ENCODE measurements at places on chromosomes 3 and 15. TPM values are rescaled to one million over a fixed set of nuclear protein-coding genes. Genes with fewer than 3 reads are reported as not detected.

Gene CFAP91
- polyA plus RNA-seq = not detected

Gene FSIP1
- polyA plus RNA-seq = 0.21 TPM

Gene SLC6A1
- not detected for polyA plus RNA-seq

- no peak for DNase-seq
These were observed 1.9 kb downstream of the UQCRC1 start for GRCh38 chr3:48607519-48607918.

DNA sequence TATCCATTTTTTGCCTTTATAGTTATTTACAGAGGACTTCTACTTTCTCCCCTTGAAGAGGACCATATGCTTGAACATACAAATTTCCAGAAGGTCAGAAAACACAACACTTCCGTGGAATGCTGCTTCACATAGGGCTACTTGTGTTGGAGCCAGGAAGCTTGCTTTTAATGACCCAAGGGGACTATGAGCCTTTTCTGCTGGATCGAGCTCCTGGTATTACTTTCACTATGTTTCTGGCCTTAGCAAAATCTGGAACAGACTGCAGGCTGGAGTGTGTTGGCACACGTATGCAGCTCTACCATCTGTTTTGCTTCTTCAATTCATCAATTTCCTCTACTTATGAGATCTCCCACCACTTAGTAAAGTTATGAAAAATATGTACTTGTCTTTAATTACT is 69.3 kb upstream of the CBLB start:
- no peak for DNase-seq

DNA sequence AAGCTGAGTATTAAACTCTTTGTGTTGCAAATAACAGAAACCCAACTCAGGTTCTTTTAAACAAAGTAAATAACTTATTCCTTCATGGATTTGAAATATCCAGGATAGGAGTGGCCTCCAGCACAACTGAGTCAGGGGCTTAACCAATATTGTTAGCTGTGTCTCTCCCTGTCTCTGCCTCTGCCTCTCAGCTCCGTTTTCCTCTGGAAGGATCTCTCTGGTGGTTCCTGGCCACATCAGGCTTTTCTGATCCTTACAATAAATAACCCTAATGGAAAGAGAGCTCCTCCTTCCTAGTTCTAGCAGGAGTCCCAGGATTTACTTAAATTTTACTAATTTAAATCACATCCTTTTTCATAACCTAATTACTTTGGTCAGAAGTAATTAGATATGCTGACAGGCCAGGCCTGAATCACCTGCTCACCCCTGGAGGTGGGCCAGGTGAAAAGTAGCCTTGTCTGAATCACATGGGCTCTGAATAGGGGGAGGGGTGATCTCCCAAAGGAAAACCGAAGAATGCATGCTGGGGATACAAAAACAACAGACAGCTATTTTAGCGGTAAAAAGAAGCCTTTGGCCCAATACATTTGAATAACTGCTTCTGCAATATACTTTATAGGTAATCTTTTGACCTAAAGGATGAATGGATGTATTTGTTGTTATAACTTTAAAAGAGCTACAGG is 75.4 kb downstream of the REC114 start:
- DNase-seq = no peak

DNA sequence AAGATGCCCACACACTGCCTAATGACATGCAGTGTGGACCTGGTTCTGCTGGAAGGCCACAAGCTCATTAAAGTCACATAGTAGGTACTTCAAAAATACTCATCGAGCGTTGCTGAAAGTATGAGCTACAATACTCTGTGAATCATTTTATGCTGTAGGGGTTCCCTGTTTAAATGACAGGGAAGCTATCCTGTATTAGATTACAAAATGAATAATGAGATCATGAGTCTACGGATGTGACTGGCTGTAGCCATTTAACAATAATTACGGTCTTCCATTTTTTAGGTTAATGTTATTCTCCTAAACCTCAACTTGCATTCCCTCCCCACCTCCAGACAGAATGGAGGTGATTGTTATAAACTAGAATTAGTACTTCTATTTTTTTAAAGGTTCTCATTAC is 128.2 kb upstream of the FAM3D start:
- no peak for DNase-seq

- no peak for DNase-seq
These were observed 82.0 kb upstream of the LMOD3 start for GRCh38 chr3:69204315-69204957.

GRCh38 chr15:92883876-92884435 is 16.2 kb upstream of the CHD2 start:
- DNase-seq = no peak

- no peak for DNase-seq
These were observed 25.0 kb upstream of the RFTN1 start for GRCh38 chr3:16538507-16538906.

GRCh38 chr15:52652286-52652685 is 26.9 kb downstream of the ATOSA start:
- DNase-seq = no peak

DNA sequence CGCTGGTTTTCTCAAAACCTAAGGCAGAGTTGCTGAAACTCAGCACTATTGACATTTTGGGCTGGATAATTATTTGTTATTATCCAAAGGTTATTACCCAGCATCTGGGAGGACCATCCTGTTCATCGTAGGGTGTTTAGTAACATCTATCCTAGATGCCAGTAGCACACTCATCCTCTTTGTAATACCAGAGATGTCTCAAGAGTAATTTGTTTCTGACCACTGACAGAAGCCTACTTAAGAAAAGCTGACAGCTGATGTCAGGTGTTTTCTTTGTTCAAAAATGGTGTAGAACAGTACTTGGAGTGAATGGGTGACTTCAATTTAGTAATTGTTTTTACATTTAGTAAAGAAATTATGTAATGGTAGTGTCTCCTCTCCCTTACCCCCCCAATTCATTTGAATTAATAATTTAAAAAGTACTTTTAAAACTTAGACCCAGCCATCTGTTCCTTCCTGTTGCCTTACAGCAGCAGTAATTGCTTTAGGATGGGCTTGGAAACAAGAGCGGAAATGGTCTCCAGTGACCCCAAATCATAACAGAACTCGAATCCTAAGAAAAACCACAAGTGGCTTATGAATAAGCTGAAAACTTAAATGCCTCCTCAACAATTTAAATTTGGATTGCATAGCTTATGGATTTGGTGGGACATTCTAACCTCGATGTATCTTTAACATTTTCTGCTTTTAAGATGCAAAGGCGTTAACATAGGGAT is 105.4 kb downstream of the PTPRG start:
- DNase-seq = no peak

DNA sequence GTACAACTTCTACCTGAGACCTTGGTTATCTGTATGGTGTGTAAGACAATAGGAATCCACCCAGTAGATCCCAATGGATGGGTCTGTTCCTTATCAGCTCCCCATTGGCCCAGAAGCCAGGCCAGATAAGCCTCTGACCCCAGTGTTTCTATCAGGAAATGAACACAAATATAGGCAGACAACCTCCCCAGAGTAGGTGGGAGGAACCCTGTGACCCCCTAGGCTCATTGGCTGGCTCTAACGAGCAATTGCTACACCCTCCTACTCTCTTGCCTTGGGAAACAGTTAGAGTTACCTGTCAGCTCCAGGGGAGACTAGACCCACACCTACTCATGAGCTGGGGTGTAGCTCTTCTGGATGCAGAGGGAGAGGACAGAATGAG is 299.9 kb downstream of the UACA start:
- DNase-seq = no peak

GRCh38 chr15:29021857-29022256 is 136.1 kb downstream of the APBA2 start:
- no peak for DNase-seq

GRCh38 chr3:8739757-8740504 is 6.3 kb downstream of the CAV3 start:
- DNase-seq = no peak

DNA sequence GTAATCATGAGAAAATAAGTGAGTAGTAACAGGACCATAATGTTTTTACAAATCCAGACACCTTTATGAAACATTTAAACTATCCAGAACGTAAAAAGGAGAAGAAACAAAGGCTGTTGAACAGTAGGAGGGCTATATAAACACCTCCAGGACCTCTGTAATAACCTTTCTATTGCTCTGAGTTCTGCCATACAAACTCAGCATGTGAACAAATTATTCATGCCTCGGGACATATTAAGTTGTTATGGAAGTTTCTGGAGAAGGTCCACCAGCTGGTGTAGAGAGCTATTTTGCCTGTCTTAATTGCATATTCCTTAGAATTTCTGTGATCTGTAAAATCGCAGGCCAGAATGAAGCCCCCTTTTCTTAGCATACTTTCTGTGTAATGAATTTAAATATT is 256.3 kb downstream of the UBE2E2 start:
- DNase-seq = no peak

GRCh38 chr3:38576526-38577370 is 72.7 kb downstream of the SCN5A start:
- DNase-seq = no peak

DNA sequence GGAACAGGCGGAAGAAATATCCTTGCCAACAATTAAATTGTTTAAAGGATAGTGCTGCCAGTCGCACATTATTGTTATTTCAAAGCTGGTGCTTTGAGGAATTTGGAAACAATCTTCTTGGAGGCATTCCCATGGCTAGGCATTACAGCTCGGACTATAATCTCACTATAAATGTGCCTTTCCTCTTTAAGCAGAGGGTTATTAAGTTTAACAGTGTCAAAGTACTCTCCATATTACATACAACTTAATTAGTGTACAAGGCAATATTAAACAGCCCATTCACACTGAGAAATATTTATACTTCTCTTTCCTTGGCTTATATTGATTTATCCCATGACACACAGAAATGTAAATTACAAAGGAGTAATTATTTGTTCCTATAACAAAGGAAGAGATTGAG is 54.0 kb upstream of the FAM3D start:
- DNase-seq = no peak

DNA sequence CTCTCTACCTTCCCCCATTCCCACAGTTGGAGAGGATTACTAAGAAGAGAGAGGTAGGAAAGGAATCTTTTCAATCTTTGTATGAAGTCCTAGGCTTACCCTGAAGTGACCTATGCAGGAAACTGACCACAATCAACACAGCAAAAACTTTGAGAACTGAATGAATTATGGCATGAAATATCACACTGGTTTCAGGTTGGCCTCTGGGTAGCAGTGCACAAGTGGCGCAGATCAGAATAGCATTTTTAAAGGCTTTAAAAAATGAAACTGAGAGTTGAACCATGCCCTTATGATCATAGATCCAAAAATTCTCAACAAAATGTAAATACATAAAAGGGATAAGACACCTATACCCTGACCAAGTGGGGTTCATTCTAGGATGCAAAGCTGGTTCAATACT is 198.9 kb downstream of the CPNE4 start:
- no peak for DNase-seq

GRCh38 chr3:114393367-114394072 is 99.7 kb downstream of the TIGIT start:
- DNase-seq = no peak

Data from CD14-positive monocyte (primary cell).